Activated CD4-positive, alpha-beta T cell treated with anti-CD3 and anti-CD28 coated beads, Interleukin-2, amount 10 ng/mL, durations not matched to agents 7 days and 5 days (primary cell): ENCODE measurements at places on chromosomes 5 and 9. TPM values are rescaled to one million over a fixed set of nuclear protein-coding genes. Genes with fewer than 3 reads are reported as not detected.

GRM6 gene
- total RNA-seq = not detected

TMEM174 gene
- total RNA-seq = not detected

PCDHGA3 gene
- not detected for total RNA-seq

DNA sequence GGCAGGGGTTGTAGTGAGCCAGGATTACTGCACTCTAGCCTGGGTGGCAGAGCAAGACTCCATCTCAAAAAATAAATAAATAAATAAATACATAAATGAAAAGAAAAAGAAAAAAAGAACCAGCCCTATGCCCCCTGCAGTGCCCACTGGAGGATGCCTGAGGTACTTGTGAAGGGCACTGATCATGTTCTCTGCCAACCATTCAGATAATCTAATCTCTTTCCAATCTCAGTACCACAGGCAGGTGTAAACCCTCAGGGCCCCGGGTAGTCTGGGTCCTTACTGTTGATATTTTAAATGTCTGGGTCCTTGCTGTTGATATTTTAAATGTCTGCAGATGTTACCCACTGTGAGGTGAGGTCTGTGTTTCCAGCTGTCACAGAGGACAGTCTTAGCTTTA lies 321.8 kb upstream of the ADCY2 start:
- no peaks in the 10 kb centered on the region for H3K36me3 ChIP-seq
- no peaks in the 10 kb centered on the region for H3K4me1 ChIP-seq
- no peak for DNase-seq
- no peak overlapping the region for H3K4me3 ChIP-seq
- no peaks in the 10 kb centered on the region for H3K27me3 ChIP-seq

DNA sequence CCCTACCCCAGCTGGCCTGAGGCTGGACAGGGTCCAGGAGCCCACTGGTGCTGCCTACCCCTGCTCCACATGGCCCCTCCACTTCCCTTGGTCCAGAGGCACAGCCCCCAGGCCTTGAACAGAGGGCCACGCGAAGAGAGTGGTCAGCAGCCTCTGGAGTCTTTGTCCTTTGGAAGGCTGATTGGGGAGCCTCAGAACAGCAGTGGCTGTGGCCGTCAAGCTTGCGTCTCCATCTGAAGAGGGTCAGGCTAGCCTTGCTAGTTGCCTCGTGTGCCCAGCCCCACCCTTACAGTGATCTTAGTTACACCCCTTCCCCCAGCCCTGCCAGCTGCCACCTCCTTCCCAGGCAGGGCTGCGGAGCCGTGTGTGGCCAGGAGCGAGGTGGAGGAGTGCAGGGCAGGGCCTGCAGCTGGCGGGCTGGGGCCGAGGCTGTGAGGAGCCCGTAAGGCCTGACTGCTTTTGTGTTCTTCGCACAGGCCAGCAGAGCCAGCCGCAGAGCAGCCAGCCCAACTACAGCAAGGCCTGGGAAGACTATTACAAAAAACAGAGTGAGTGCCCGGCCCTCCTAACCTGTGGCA lies 30.1 kb upstream of the PRDM12 start:
- no peak for DNase-seq
- peaks cover 13% of the 10 kb centered on the region for H3K36me3 ChIP-seq
- H3K27ac ChIP-seq = no peak overlapping the region
- H3K4me3 ChIP-seq = no peak overlapping the region
- H3K4me1 ChIP-seq = no peaks in the 10 kb centered on the region

DNA sequence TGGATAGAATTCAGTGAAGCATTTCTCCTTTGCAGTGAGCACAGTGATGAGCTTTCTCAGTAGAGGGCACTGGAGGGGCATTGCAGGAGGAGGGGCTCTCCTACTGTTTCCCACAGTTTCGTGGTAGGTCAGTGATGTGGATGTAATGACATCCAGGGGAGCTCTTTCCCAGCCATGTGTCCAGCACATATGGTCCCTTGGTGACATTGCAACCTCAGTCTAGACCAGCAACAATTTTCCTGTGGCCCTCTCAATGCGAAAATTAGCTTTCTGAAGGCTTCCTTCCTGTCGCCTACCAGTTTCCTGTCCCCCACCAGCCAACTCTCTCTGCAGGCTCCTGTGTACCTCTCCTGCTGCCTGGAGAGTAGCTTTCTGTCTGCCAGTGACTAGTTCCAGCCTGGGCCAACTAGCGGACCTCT lies 6.9 kb upstream of the PDCL start:
- peak; percentile 40 for DNase-seq
- H3K27me3 ChIP-seq = no peaks in the 10 kb centered on the region
- H3K36me3 ChIP-seq = no peaks in the 10 kb centered on the region
- H3K4me3 ChIP-seq = peak overlapping the region; percentile 41

GRCh38 chr9:14158916-14159315 lies 155.0 kb downstream of the NFIB start:
- no peak overlapping the region for H3K27ac ChIP-seq
- no peak overlapping the region for H3K4me3 ChIP-seq
- DNase-seq = no peak

GRCh38 chr9:120252248-120252647 lies 327.7 kb downstream of the CDK5RAP2 start:
- no peaks in the 10 kb centered on the region for H3K4me1 ChIP-seq
- no peak for DNase-seq
- no peaks in the 10 kb centered on the region for H3K27me3 ChIP-seq
- no peaks in the 10 kb centered on the region for H3K36me3 ChIP-seq
- H3K27ac ChIP-seq = no peak overlapping the region

GRCh38 chr5:149936700-149937091 lies 7.9 kb downstream of the PDE6A start:
- peaks cover 20% of the 10 kb centered on the region for H3K27me3 ChIP-seq
- no peak overlapping the region for H3K4me3 ChIP-seq
- H3K27ac ChIP-seq = no peak overlapping the region
- H3K4me1 ChIP-seq = no peaks in the 10 kb centered on the region
- DNase-seq = no peak
- no peaks in the 10 kb centered on the region for H3K36me3 ChIP-seq

- DNase-seq = no peak
- H3K4me3 ChIP-seq = no peak overlapping the region
- H3K36me3 ChIP-seq = no peaks in the 10 kb centered on the region
- no peaks in the 10 kb centered on the region for H3K4me1 ChIP-seq
- H3K27ac ChIP-seq = no peak overlapping the region
Measured at GRCh38 chr9:134226221-134226930, 62.0 kb upstream of the RNU6ATAC start.

DNA sequence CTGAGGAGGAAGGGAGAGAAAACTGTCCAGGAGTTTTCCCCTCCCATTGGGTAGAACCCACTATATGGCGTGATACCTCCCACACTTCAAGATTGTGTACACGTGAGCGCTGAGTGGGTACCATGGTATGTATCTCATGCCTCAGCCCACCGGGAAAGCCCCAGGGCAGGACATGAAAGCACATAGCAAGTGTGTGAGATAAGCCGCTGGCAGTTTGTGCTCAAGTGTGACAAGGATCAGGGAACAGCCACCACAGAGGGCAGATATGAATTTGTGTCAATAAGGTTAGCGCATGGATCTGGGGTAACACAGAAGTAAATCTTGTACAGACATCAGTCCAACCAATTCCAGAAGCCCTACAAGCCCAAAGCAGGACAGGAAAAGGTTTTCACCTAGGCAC lies 42.6 kb upstream of the NAA35 start:
- no peak for DNase-seq
- peaks cover 3% of the 10 kb centered on the region for H3K27me3 ChIP-seq
- no peak overlapping the region for H3K4me3 ChIP-seq
- H3K27ac ChIP-seq = no peak overlapping the region
- peaks cover 4% of the 10 kb centered on the region for H3K4me1 ChIP-seq

- H3K27ac ChIP-seq = no peak overlapping the region
- DNase-seq = no peak
- peaks cover 5% of the 10 kb centered on the region for H3K27me3 ChIP-seq
Measured at GRCh38 chr5:61737964-61738340, 405.9 kb downstream of the ZSWIM6 start.

DNA sequence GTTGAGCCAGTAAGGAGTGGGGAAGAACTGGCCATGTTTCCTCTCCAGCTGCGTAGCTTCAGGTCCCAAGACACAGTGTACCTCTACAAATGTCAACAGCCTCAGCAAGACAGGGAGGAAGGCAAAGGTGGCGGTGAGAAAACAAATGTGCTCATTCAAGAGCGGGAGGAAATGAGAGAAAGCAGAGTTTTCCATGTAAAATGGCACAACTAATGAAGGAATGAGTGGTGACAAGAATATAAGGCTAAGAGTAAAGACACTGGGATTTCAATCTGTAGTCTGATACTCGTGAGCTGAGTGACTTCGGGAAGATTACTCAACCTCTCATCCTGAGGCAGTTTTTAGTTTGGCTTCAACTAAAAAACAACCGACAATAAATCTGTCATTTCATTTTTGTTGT lies 67.6 kb downstream of the DPYSL3 start:
- H3K27ac ChIP-seq = no peak overlapping the region
- no peak for DNase-seq
- no peak overlapping the region for H3K4me3 ChIP-seq
- peaks cover under 1% of the 10 kb centered on the region for H3K27me3 ChIP-seq
- no peaks in the 10 kb centered on the region for H3K4me1 ChIP-seq

- DNase-seq = peak; percentile 9
- H3K4me1 ChIP-seq = peaks cover 6% of the 10 kb centered on the region
- no peak overlapping the region for H3K27ac ChIP-seq
- no peaks in the 10 kb centered on the region for H3K27me3 ChIP-seq
- H3K4me3 ChIP-seq = no peak overlapping the region
Measured at GRCh38 chr9:16030528-16031185, 477.8 kb downstream of the CCDC171 start.
